ENCODE measurements at places on chromosomes 4 and X.
A peak's percentile ranks its signal among the peaks of the same experiment; 100 is the strongest.

- DNase-seq: no peak
Observed at GRCh38 chr4:29549342-29549741, 1170.8 kb upstream of the PCDH7 start.

GRCh38 chr4:112173593-112174558 lies 28.6 kb downstream of the FAM241A start:
- DNase-seq: no peak

GRCh38 chr4:129614611-129615010 lies 518.7 kb downstream of the C4orf33 start:
- no peak for DNase-seq

GRCh38 chr4:176149680-176150355 lies 45.6 kb downstream of the SPATA4 start:
- no peak for DNase-seq

- DNase-seq: no peak
Observed at GRCh38 chr4:63123441-63123840, 1285.8 kb downstream of the TECRL start.

DNA sequence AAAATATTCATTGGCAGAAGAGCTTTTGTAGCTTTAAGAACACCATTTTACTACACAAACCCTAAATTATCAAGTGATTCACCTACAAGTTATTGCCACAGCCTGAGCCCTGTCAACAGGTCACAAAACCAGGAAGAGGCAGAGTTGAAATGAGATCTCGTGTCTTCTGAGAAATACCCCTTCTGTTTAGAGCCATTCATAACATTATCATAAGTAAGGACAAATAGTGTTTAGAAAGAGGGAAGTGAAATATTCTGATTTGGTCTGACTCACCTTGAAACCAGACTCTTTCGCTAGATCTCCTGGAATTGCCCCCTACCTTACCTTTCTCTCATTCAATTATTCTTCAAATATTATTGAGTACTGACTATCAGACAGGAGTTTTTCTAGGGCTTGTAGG lies 5.9 kb downstream of the ETDB start:
- DNase-seq: no peak

- peak; percentile 34 for DNase-seq
Observed at GRCh38 chr4:186105647-186106321, 1.3 kb downstream of the FAM149A start.
